ENCODE measurements at places on chromosomes 6 and 20.
A peak's percentile ranks its signal among the peaks of the same experiment; 100 is the strongest.

GRCh38 chr6:70277470-70277869, 25.4 kb downstream of the COL9A1 start:
- DNase-seq, result no peak

DNA sequence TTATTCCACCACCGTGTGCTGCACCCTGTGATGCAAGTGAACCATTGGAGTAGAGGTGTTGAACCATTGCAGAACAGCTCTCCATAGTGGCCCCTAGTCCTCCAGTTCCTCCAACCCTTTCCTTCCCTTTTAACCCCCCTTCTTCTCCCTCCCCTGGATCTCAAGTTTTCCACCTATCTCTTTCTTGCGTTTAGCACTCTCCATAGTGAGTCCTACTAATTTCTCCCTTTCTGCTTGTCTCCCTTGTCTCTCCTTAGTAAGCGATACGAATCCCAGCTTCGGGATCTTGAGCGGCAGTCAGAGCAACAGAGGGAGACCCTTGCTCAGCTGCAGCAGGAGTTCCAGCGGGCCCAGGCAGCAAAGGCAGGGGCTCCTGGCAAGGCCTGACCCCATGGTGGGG, 1.1 kb downstream of the PFDN6 start:
- no peak for DNase-seq

DNA sequence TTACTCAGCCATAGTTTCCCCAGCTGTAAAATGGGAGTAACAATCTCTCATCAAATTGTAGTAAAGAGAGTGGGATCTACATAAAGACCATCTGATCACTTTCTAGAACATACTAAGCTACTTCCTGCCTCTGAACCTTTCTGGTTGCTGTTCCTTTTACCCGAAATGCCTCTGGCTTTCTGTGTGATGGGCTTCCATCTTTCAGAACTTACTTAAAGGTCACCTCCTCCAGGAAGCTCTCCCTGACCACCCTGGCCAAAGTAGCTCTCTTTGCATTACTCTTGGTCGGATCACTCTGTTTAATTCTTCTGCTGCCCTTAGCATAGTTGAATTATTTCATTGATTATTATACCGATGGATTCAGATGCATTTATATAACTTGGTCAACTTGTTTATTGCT, 171.0 kb downstream of the BMP7 start:
- DNase-seq, result no peak

- no peak for DNase-seq
Observed at GRCh38 chr6:11869672-11870340, 91.2 kb upstream of the ADTRP start.

DNA sequence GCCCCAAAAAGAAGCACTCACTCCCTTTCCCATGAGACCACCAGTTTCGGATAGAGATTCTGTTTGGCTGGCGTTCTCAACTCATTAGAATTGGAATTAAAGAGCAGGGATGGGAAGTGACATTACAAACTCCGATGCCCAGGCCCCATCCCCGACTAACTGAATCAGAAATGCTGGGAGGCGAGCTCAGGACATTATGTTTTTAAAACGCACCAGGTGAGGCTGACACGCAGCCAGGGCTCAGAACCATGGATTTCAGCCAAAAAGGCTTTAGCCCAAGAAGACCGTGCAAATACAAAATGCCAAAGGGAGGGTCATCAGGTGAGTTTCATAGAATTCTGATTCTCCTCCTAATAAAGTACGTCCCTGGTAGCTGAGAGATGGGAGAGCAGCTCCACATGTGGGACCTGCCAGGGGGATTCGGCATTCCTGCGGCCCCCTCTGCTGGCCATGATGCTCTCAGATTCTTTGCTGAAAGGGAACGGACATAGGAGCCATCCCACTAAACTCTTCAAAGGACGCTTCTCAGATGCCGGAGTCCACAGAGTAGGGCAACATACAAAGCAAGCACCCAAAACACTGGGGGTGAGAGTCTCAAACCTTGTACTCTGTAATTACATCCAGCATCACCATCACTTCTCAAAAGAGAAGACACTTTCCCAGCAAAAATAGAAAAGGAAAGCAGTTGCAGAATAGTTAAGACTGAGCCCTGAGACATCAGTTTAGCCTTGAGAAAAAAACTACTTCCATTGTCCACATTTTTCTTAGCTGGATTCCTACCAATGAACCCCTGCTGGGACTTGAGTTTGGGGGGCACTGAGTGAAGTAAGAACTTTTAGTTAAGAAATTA, 205.2 kb downstream of the BMP7 start:
- DNase-seq, result peak; percentile 16

DNA sequence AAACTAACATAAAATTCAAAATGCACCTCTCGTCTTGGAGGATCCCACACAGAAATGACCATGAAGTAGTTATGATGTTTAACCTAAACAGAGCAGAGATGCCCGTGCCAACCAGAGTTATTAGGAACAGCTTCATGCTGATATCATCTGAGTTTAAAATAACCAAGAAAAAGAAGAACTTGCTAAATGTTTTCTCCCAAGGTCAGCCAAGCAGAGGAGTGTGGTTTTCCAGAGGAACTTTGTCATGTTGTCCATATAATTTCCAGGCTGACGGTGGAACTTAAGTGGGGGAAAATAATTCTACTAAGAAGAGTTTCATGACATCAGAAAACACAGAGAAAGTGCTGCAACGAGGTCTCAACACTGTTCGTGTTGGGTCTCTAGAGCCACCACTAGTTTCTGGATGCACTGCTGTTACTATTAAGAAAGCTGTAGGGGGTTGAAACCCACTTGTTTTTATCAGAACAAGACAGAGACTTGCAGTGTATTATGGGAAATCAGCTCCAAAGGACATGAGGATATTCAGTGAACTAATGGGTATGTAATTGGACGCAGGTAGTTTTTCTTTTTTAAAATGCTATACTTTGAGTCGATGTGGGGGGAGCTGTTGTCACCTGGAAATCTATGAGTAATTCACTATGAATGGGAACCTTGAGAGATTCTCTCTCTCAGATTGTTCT, 5.2 kb downstream of the AGPAT4 start:
- DNase-seq, result no peak

DNA sequence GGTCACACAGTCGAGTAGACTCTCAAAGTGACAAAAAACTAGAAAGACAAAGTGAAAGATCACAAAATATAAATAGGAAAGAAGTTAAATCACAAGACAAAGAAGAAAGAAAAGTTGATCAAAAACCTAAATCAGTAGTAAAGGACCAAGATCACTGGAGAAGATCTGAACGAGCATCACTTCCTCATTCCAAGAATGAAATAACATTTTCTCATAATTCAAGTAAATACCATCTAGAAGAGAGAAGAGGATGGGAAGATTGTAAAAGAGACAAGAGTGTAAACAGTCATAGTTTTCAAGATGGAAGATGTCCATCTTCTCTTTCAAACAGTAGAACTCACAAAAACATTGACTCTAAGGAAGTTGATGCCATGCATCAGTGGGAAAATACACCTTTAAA, 31.6 kb upstream of the GJA10 start:
- DNase-seq, result no peak

DNA sequence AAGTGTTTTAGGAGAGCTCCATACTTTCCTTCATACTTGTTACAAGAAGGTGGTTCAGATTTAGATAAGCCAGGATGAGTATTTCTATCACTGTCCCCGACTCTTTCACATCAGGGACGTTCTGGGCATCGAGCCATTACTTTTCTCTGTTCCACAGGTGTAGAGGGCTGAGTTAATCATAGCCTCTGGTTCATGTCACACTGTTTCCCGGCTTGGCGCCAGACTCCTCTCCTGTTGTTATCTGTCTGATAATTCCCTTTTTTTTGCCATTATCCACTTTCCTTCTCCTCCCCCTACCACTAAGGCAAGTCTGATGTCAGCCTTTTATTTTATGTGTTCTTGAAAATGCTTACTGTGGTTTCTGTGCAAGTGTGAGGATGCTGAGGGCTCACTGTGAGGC, 593.4 kb downstream of the UTRN start:
- DNase-seq, result no peak

GRCh38 chr20:12455148-12455547, 537.5 kb downstream of the BTBD3 start:
- DNase-seq, result no peak

DNA sequence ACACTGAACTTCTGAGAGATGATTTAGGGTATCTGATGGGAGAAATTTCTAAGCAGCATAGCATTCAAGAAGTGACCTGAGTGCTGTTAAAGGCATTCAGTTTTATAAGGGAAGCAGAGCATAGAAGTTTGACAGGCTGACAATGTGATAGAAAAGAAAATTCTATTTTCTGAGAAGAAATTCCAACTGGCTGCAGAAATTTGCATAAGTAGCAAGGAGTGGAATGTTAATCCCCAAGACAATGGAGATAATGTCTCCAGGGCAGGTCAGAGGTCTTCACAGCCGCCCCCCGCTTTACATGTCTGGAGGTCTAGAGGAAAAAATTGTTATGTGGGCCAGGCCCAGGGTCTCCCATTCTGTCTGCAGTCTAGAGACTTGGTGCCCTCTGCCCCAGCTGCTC, 1361.8 kb upstream of the EYS start:
- DNase-seq, result no peak

GRCh38 chr20:10686356-10687133, 12.7 kb upstream of the JAG1 start:
- DNase-seq, result no peak

- DNase-seq, result no peak
Observed at GRCh38 chr6:38064431-38064830, 244.9 kb downstream of the ZFAND3 start.

- DNase-seq, result peak; percentile 65
Observed at GRCh38 chr20:50283922-50284810, 93.5 kb downstream of the CEBPB start.

- DNase-seq, result no peak
Observed at GRCh38 chr6:68194846-68195478, 440.1 kb upstream of the ADGRB3 start.

DNA sequence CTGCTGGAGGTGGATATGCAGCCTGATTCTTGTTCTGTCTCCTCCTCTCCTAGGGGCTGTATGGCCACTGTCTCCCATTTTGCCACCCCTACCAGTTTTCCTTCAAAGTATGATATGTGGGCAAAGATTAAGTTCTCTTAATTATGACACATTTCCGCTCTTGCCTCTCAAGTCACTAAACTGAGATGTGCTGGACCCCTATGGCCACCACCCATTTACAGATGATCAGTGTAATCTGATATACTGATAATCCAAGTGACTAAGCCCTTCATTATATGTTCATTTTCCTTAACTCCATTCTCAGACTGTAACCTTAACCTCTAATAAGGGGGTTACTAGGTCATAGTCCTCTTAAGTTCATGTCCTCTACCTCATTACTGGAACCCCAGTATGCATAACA, 711 bp upstream of the C20orf141 start:
- DNase-seq, result no peak

- DNase-seq, result no peak
Observed at GRCh38 chr6:17927705-17928104, 59.7 kb downstream of the KIF13A start.

DNA sequence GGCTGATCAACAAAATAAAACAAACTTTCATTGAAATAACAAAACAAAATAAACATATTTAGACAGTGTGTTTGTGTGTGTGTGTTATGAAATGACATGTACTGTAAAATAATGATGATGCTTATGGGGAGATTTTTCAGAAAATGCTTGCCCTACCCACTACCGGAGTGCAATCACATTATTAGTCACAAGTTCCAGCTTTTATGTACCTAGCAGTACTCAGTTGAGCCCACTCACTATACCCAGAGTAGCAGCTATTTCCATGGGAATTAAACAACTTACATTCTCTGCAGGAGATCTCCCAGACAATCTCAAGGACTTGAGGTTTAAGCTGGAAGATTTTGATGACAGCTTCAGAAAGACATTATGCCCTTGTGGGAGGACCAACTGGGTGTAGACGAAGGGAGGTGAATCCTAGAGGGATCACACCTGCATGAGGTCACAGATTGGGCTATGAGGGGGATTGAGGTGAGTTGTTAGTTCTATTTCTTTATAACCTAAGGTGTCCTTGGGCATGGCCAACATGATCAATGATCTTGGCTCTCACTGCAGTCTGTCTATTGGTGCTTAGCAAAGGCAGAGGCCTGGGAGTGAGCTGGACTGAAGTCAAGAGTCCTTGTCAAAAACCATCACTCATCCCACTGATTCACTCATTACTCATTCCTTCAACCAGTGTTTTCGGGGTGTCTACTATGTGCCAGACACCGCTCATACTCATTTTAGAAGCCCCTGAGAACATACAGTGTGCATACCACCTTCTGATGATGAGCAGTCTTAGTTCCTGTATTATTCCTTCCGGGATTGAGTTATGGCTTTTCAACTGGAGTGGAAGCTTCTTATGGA, 6.7 kb upstream of the CLIC5 start:
- peak; percentile 16 for DNase-seq

DNA sequence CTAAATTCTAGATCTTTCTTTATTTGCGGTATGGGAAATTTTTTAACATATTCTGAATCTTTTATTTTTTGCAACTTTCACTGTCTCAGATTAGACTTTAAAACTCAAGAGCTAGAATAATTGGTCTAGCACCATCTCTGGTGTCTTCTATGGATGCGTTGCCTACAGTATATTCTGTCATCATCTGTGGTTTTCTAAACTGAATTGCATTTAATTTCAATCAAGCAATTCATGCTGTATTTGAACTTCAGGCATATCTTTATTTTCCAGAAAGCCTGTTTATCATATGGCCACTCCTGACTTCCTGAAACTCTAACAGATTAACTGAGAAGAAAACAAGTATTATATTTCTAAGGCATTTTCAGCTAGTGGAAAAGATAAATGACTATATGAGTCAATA, 281.6 kb downstream of the PLCB1 start:
- DNase-seq, result no peak

DNA sequence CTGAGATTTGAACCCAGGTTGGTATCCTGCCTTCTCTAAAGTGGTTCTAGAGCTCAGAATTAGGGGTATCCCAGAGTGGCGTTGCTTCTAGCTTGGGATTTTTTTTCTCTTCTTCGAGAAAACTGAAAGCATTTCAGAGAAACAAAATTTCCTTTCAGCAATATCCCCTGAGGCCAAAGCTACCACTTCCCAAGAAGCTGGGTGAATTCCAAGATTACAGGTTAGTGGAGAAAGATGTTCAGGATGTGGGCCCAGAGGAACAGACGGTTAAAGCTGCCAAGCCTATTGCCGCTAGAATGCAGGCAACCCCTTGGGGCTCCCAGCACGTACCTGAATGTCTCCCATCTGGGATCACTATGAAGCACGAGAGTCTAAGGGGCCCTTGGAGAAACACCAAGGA, 134.1 kb downstream of the FOXO3 start:
- no peak for DNase-seq

- DNase-seq, result peak; percentile 66
Observed at GRCh38 chr20:35093267-35093884, 769 bp upstream of the TRPC4AP start.

All from activated CD4-positive, alpha-beta T cell treated with anti-CD3 and anti-CD28 coated beads for 36 hours (primary cell).